Activated T-cell treated with anti-CD3 and anti-CD28 coated beads, Interleukin-2, amount 50 U/mL, for 1 hour (primary cell): ENCODE measurements at places on chromosomes 7 and 10.

DNA sequence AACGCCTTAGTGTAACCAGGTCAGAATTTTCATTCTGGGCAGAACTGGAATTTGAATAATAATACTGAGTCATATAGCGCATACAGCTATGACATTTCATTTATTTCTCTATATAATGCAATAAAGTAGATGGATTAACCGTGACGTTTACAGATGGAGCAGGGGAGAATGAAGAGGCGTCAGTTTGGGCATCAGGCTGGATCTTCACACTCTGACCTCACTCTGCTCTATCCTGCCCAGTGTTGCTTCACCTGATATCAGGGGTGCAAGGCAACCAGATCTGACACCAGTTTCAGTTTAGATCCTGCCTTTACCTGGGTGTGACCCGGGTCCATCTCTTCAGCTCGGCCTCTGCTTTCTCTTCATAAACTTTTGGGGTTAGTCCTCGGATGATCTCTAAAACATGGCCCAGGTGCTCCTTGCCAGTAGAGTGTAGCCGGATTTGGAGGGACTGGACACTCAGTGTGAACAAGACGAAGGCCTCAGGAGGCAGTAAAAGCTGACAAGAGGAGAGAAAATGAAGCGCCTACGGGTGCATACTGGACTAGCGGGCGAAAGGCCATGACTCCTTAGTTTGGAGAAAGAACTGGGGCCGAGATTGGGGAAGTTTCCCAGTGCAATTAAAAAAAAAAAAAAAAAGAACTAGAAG, 1.4 kb upstream of the ZYX start:
- DNase-seq, result no peak

- no peak for DNase-seq
Observed at GRCh38 chr7:79084423-79084822, 369.0 kb downstream of the MAGI2 start.

GRCh38 chr10:117112220-117112619, 25.9 kb downstream of the VAX1 start:
- DNase-seq, result no peak

DNA sequence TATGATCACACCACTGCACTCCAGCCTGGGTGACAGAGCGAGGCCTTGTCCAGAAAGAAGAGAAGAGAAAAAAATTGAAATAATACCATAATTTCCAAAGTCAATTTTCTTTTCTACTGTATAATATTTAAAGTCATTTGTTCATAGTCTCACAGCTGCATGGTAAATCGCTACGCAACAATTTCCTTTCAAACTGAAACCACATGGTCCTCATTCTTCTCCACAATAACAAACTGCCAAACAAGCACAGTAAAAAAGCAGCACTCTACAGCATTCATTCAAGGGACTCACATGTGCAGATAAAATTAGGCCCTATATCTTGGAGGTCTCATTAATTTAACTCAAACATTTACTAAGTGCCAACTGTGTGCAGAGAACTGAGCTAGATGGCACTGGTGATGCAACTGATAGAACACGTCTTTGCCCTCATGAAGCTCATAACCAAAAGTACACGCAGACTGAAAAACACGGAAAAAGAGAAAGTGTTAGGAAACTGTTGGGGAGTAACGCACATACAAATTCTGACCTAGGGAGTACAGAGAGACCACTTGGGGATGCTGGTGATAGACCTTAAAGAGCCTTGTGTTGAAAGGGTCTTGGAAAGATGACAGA, 68.4 kb upstream of the SRRM3 start:
- DNase-seq, result no peak
